ENCODE measurements at places on chromosomes 6 and 20.
A peak's percentile ranks its signal among the peaks of the same experiment; 100 is the strongest.

DNA sequence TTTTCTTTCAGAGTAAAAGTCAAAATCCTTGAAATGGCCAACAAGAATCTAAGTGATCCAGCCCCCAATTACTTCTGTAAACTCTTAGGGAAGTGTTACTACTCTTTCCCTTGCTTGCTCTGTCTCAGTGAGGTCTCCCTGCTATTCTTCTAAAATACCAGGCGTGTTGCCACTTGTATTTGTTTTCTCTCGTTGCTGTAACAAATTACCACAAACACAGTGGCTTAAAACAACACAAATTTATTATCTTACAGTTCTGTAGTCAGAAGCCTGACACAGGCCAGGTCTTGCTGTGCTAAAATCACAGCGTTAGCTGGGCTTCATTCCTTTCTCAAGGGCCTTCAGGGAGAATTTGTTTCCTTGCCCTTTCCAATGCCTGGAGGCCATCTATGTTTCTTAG lies 59.9 kb downstream of the HECA start:
- DNase-seq, result no peak

DNA sequence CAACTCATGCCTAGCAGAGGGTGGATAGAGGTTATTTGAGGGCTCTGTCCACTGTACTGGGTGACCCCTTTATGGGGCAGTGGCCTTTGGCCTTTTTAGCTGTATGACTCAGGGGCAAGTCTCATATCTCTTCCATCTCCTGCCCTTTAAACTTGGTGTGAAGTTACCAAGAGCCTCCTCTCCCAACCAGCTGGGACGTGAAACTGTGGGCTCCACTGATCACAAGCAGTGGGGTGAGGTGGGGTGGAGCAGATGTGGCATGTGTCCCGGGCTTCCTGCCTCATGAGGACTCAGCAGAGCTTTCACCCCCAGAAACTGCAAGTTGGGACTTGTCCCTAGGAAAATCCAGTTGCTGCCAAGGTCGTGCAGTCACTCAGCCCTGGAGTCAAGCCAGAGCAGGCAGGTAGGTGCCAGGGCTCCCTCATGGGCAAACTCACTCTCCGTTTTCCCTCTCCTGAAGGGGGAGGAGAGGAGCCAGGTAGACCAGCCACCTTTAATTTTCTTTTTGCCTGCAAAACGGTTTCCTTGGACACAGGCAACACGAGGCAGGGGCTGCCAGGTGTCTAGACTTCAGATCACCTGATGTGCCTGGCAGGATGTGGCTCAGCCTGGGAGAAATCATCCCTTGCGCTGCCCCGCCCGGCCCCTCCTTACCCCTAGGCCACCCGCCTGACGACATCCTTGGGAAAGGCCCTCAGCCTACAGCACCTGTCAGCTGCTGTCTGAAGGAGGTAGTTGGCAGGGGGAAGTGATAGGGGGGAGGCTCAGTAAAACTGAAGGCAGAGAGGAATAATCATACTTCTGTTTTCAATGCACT lies 4.0 kb downstream of the CDKN1A start:
- DNase-seq, result no peak

GRCh38 chr6:65000815-65001214 lies 706.2 kb downstream of the EYS start:
- no peak for DNase-seq

DNA sequence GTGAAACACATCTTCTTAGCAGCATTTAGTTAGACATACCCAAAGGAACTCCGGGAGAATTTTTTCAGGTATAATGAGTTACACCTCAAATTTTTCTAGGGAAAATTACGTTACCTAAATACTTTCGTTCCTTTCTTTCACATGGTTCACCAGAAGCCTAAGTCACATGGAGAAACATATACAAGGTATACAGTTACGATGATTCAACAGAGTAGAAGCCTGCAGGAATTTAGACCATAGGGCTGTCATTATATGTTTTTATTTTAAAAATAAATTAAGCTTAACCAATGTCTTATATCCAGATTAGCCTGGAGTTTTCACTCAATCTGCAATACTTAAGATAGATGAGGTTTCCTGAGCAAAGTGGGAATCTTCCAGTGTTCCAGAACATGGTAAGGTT lies 549.5 kb upstream of the JARID2 start:
- no peak for DNase-seq

DNA sequence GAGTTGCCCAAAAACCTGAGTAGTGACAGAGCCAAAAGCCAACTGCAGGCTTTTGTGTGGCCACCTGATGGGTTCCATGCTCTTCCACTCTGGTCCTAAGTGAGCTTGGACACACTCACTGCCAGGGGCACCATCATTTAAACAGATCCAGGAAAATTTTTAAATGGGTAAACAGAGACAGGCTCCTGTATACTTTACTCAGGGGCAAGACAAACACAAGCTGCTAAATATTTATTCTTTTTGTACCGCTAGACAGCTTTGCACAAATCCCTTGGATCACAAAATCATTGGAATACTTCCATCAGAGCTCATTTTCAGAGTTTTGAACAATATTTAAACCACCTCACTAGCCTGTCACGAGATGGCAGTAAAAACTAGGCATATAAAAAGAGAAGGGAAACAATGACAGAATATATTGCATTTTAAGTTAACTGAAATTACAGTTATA lies 31.4 kb downstream of the GCLC start:
- DNase-seq, result no peak

GRCh38 chr6:32814145-32814544 lies 2.7 kb downstream of the HLA-DOB start:
- DNase-seq, result no peak

- DNase-seq, result no peak
Observed at GRCh38 chr20:54539521-54540046, 64.2 kb downstream of the DOK5 start.

DNA sequence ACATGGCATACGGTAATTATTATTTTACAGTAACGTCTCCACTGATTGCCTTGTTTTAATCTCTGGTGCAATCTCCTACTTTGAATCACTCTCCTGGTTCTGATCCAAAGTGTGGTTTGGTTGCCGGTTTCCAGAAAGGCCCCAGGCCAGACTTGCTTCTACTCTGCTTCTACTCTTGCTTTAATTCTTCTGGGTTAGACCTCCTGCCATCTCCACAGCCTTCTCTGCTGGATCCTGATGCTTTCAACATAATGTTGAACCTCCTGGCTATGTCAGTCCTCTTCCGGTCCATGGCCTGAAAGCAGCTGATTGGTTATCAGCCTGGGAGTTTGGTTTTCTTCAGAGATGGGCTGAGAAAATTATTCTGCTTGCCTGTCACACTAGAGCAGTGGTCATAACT lies 266.5 kb upstream of the RIMS1 start:
- DNase-seq, result no peak

DNA sequence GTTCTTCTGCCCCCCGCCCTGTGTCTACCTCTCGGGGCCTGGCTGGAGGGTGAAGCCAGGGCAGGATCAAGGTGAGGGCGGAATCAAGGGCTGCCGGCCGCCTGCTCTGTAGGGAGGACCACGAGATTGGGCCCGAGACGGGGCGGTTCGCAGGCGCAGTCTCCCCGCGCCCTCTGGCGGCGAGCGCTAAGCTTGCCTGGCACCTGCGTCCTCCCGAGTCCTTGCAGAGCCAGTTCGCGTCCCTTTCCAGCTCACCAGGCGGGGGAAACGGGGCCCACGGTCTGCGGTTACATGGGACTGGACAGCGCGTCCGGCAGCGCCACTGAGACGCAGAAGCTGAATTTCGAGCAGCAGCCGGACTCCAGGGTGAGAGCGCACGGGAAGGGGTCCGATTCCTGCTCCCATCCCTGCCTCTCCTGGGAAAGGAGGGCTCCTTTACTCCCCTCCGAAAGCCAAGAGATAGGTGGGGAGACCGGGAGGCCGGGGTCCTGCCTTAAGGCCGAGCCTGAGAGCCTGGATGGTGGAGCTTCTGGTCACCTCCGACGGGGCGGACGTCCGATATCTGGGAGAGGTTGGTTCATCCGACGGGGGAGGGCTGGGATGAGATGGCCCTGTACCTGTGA lies 3.6 kb upstream of the MATN4 start:
- peak; percentile 81 for DNase-seq

DNA sequence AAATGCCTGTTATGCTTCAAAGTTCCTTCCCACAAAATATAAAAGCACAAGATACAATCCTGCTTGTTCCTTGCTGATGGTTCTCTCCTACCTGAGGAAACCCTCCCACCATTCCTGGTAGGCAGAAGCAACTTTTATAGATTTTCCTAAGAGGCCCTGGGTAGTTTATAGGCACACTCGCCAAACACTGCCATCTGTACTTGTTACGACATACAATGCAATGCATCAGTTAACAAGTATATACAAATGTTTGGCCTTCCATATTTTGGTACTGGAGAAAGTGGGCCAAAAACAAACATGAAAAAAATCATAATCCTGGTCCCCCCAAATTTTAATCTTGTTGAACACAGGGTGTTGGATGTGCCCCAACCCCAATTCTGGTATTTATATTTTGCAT lies 16.6 kb downstream of the MCM9 start:
- DNase-seq, result no peak

DNA sequence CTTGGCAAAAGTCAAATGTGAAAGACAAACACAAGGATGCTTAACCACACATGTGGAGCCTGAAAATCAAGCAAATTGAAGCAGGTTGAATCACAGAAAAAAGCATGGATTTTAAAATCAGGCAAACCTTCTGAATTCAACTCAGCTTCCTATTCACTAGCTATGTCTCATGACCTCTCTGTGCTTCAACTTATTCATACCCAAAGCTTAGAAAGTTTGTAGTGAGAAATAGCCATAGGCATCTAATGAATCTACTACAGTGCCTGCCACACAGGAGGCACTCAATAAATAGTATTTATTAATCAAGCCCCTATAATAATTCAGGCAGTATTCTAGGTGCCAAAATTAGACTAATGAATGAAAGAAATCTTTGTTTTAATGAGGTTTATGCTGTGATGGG lies 112.2 kb upstream of the TNFAIP3 start:
- DNase-seq, result no peak

DNA sequence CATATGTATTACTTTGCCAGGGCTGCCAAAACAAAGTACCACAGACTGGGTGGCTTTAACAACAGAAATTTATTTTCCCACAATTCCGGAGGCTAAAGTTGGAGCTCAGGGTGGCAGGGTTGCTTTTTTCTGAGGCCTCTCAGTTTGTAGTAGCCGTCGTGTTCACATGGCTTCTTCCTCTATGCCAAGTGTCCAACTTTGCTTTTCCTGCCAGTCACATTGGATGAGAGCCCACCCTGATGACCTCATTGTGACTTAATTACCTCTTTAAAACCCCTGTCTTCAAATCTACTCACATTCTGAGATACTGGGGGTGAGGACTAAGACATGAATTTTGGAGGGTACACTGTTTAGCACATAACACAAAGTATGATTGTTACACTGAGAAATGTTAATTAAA lies 9.9 kb upstream of the ECT2L start:
- no peak for DNase-seq

- DNase-seq, result no peak
Observed at GRCh38 chr6:150229436-150230163, 86.8 kb downstream of the PPP1R14C start.

DNA sequence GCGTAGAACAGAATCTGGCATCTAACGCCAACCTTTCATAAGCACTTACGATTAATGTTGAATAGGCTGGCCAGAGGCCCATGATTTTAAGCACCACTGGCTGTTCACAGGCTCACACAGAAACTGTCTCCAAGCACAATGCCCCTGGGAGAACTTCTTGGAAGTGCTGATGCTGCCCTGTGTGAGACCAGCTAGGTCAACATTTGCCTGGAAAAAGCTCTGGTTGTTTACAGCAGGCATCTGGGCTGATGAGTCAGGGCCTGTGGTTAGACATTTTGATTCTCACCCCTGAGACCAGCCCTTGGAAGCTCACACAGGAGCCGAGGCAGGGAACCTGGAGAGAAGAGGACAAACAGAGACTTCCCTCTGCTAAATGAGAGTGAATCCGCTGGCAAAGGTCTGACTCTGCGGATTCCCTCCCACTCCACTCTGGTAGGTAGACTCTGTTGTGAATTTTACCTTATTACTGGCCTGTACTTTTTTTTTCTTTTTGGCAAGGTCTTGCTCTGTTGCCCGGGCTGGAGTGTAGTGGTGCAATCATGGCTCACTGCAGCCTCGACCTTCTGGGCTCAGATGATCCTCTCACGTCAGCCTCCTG lies 6.8 kb upstream of the SULF2 start:
- DNase-seq, result no peak

GRCh38 chr20:44614525-44614924 lies 32.1 kb downstream of the PKIG start:
- no peak for DNase-seq

DNA sequence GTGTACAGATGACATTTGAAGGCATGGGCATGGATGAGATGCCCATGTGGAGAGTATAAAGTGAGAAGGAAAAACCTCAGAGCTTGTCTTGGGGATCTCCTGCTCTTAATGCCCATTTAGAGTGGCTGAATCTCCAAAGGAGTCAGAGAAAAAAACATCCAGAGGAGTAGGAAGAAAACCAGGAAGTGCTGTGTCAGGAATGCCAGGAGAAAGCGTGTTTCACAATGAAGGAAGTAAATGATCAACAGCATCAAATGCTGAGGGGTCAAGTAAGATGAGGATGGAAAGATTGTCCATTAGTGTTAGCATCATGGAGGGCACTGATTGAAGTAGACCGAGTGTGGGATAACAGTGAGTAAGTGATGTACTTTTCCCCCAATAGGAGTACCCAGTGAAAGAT lies 56.1 kb downstream of the FIG4 start:
- no peak for DNase-seq

- no peak for DNase-seq
Observed at GRCh38 chr6:34908194-34908593, 19.1 kb downstream of the ANKS1A start.

DNA sequence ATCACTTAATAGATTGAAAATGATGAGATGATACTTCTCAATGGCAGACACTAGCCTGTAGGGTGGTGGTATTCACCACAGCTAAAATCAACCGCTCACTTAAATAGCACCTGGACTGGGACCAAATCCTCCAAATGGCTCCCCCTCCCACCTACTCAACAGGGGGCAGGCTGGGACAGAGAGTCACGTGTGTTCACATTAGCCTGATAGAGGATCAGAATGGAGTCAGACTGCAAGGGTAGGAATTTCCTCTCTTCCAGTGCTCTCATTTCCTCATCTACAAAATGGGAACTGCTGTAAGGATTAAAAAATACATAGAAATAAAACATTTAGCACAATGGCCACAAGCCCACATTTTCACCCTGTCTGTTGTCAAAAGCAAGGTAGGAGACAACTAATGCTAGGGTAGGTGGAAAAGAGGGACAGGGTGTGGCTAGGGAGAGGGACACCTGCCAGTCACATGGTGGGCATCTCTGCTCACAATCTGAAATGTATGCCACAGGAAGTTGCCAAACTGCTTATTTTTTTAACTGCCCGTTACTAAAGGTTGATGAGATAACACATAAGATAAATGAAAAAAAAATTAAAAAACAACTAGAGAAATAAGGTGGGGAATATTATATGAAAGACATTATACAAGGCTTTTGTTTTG lies 55.3 kb downstream of the BACH2 start:
- no peak for DNase-seq

- DNase-seq, result no peak
Observed at GRCh38 chr20:64176551-64176950, 12.3 kb downstream of the MYT1 start.

Measured in nephron progenitor cell (in vitro differentiated cells).